ENCODE measurements at places on chromosomes 16 and 17.

GRCh38 chr16:79564671-79565107, 35.8 kb downstream of the MAF start:
- no peak for DNase-seq

- DNase-seq: no peak
These were observed 5.8 kb downstream of the NEUROD2 start for GRCh38 chr17:39601758-39602532.

DNA sequence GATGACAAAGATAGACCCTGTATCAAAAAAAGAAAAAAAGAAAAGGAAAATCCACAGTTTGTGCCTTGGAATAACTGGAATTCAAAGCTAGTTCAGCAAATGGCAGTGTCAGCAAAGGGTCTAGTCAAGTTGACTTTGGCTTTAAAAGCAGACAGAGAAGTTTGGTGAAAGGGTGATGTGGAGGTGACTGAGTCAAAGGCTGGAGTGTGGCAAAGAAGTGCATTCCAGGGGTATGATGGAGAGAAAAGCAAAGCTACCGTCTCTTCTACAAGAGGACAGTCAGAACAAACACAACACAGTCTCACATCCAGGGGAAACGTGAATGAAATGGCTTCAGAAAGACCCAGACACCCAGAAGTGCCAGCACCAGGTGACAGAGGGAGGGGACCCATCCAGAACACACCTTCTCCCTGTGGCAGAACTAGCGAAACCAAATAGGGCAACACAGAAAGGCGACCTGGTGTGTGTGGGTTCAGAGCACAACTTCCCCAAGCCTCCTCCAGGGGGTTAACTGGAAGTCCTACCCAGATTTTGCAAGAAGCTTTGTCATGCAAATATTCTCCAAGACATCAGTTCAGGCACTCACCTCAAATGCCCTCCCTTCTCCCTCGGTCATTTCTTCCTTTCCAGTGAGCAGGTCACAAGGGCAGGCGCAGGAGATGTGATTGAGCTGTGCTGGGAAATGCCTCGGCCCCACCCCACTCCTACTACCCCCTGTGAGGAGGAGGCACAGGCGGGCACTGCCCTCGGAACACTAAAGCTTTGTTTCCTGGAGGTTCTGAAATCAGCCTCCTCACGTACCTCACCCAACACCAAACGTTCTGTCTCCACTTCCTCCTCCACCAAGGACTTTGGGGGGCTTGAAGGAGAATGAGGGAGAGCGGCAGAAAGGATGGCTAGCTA, 481.9 kb downstream of the SOX9 start:
- peak; percentile 89 for DNase-seq

DNA sequence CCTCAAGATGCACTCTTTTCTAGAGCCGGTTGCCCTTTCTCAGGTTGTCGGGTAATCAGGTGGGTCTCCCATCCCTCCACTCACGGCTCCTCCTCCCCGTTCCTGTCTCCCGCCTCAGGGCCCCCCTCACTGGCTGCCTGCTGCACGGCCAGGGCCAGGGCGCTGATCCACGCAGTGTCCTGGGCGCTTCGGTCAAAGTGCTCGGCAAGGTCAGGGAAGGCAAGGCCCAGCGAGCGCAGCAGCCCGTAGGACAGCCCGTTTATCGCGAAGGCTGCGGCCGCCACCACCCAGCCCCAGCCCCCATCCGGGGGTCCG, 753 bp downstream of the SLC16A11 start:
- no peak for DNase-seq

- no peak for DNase-seq
These were observed 123.9 kb downstream of the PRKCB start for GRCh38 chr16:23959752-23960072.

DNA sequence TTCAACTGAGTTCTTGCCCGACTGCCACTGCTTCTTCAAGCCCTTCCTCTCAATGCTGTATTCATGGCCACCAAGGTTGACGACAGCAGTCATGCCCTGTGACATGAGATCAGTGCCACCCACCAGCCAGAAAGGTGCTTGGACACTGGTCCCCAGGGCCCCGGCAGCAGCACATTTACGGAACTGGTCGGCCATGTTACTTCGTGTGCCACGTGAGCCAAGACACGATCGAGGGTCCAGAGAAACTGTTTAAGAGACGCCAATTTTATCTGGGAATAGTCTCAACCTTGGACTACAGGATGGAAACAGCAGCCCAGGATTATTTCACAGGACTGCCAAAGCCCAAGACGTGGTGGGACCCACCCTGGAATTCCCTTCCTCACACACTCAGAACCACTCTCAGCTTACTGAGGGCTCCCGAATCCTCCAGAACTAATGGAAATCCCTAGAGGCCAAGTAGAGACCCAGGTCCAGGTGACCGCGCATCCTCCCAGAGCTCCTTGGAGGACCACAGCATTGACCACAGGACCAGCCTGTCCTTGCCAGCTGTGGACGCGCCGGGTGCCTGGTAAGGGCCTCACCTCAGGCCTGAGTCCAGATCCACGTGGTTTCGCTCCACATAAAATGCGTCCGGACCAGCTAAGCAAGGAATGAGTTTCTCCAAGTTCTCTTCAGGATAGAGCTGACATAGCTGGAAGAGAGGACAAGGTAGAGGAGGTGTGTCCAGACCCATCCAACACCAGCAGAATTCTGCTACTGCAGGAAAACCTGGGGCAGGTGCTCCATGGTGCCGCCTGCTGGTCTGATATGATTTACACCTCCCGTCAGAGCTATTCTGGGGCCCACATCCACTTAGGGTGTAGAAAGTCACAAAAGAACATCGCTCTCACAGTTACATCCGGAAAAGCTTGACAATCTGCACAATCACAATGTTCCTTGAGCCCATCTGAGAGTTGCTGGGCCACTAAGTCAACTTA, 28.2 kb downstream of the MAP1LC3B start:
- DNase-seq: no peak

DNA sequence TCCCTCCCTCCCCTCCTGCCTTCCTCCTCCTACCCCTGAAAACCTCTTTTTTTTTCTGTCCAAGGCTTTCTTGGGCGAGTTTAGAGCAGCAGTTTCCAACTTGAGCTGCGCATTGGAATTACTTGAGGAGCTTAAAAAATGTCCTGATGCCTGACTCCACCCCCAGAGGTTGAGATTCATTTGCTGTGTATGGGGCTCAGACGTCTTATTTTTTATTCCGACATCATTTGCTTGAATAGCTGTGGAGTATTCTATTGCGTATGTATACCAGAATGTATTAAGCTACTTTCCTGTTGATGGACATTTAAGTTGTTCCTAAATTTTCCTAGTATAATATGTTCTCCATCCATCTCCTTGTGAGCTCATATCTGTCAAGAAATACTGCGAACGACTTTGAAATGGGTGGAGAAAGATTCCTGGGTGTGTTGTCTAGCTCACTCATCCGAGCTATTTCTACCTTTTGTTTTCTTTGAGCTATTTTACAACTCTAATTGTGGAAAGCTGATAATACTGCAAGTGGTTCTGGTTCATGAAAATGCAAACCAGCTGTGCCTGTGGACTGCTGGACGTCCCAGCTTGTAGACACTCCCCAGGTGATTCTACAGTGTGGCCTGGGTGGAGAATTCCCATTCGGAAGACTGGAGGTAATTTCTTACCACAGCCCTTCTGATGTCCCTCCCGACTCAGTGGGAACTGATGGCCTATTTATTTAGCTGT, 40.5 kb downstream of the CMIP start:
- DNase-seq: no peak

DNA sequence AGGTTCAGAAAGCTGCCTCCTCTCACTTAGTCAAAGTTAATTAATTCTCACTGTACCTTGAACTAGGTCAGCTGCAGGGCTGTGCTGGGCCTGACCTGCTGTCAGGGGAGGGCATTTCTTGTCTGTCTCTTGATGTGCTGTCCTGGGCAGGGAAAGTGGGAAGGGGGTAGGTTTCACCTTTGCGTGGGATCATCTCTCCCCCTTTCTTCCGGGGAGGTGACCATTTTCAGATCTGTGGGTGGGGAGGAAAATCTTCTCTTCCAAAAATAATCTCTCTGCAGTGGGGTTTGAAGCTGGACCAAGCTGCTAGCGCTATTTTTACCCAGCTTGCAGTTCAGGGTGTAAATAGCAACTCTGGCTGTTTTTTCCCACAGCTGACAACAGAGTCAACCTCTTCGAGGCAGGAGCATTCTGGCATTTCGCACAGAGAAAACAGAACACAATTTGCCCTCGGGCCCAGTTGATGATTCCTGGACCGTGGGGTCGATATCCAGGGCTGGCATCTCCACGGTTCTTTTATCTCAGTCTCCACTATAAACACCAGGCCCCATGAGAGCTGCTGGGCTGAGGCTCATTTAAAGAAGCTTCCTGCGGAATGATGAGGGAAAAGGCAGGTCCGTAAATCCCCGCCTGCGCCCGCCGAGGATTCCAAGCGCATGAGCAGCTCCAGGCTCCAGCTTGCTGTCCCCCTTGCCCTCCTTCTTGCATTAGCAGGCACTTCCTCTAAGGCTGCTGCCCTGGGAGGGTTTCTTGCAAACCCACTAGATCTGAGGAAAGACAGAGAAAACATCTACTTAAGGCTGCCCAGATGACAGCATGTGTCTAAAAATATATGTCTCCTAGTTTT, 93.9 kb downstream of the YPEL2 start:
- DNase-seq: peak; percentile 82

GRCh38 chr16:47036201-47036600, 62.7 kb upstream of the DNAJA2 start:
- peak; percentile 22 for DNase-seq

DNA sequence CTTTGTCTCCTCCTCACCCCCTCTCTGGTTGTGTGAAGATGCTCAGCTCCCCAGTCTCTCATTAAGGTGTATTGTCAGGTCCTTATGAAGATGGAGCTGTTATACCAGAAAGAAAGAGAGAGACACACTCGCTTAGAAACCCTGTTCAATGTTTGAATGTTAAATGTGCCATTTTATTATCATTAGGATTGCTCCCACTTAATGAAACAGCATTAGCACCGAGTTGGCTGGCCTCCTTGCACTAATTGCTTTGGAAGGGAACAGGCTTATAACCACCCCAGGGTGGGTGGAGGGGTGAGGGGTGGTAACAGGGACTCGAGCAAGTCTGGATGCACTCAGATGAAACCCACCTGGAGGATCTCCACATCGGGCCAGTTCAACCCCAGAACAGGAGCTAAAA, 14.4 kb downstream of the PIPOX start:
- DNase-seq: no peak

DNA sequence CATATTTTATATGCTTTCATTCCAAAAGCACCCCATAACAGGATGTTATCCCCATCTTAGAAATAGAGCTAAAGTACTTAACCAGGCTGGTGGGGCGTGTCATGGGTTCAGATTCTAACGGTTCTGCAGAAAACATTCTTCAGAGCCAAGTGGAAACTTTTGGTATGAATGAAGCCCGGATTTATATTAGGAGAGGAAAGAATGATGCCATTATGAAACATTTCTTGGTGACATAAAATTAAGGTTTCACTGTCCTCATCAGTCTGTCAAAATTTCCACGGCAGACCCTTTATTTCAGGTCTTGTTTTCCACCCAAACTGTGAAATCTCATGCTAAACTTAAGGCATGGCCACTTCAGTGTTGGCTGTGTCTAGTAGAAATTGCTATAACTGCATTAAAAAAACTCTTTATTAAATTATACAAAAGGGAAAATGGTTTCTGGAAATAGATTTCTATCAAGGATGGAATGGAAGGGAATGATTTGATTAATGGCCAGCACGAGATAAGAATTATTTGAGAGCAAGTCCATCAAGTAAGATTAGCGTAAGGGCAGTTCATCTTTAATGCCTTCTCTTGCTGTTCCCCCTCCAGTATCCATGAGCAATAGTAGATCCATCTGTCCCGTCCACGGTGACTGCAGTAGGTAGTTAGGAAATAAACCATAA, 11.7 kb downstream of the PRKCA start:
- DNase-seq: no peak

GRCh38 chr17:44786551-44787081, 27.8 kb downstream of the ADAM11 start:
- no peak for DNase-seq

DNA sequence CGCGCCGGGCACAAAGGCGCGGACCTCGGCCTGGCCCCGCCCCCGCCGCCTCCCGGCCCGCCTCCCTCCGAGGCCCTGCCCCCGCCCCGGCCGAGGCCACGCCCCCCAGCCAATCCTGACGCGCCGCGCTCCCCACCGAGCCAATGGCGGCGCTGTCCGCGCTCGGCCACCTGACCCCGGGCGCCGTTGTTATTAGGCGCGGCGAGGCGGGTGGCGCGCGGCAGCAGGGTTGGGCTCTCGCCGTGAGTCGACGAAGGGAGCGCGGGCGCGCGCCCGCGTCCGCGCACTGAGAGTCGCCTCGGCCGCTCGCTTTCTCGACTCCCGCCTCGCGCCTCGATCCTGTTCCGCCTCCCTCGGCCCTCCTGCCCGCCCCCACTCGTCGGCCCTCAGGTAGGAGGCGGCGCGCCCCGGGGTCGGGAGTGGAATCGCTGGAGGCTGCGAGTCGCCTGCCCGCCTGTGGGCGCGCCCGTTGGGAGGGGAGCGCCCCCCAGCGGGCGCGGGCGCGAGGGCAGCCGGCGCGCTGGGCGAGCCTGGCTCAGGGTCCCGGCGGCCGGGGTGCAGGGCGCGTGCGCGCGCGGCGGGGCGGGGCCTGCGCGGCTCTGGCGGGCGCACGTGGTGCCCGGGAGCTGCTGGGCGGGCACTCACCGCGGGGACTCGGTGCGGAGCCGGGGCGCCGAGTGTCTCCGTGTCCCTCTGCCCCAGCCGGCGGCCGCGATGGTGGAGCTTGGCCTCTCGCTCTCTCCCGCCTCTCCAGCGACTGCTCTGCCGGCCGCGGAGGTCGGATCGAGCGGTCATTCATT, 405 bp upstream of the CBLN1 start:
- DNase-seq: peak; percentile 97

DNA sequence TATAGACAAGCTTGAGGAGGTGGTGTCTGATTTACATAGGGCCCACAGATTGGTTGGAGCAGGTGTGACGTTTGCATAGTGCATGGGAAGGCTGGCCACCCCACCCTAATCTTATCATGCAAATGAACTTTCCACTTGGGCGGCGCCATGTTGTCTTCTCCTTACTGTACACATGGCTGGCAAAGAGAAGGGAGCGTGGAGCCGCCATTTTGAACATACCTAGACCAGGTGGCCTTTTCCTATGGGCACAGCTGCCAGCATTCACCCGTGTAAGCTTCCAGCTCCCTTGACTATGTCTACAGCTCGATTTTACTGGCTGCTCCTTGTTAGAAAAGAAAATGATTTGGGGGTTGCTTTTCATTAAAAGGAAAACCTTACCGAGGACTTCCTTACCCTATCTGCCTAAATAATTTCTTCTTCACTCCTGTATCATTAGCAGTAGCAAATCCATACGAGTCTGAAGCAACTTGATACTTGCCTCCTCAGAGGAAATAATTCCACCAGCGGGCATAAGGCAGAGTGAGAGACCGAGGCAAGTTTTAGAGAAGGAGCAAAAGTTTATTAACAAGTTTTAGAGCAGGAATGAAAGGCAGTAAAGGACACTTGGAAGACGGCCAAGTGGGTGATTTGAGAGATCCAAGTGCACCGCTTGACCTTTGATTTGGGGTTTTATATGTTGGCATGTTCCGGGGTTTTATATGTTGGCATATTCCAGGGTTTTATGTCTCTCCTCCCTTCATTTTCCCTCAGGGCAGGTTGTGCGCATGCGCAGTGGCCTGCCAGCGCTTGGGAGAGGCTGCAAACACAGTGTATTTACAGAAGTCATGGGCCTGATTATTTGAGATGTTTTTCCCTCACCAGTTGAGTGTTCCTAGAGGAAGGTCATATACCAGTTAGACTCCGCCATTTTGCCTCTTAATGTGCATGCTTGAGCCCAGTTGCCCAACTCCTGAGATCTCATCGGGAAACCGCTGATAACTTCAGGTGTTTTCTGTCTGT, 65.7 kb downstream of the MARF1 start:
- DNase-seq: no peak

GRCh38 chr16:19696328-19696727, 21.7 kb downstream of the KNOP1 start:
- peak; percentile 42 for DNase-seq

GRCh38 chr17:80891397-80892018, 100.1 kb upstream of the CHMP6 start:
- DNase-seq: no peak
